ENCODE measurements at places on chromosomes 2 and 18.

DNA sequence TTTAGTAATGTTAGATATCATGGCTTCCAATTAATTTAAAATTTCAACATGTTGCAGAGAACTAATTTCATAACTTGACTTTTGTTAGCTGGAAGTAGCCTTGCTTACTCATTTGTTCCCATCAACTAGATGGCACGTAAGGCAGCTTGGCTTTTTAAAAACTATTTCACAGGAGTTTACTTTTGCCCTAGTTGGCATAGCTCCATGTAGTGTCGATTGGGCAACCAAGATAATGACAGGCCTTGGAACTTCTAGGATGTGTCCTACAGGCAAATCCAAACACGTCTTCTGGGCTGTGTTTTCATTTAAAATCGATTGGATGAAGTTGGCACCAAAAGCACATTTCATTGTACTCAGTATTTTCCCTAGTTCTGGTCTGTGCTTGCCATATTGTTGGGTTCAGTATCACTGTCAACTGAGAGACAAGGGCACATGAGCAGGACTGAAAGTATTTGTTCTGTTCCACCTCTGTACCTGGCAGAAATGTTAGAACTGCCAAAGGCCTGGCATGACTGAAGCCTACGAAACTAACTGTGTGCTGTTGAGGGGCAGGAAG lies 29.4 kb downstream of the HADHB start:
- DNase-seq = no peak

- DNase-seq = no peak
Observed at GRCh38 chr2:121446647-121447241, 83.9 kb upstream of the RNU4ATAC start.

GRCh38 chr2:162164802-162165201 lies 12.8 kb upstream of the GCG start:
- no peak for DNase-seq

DNA sequence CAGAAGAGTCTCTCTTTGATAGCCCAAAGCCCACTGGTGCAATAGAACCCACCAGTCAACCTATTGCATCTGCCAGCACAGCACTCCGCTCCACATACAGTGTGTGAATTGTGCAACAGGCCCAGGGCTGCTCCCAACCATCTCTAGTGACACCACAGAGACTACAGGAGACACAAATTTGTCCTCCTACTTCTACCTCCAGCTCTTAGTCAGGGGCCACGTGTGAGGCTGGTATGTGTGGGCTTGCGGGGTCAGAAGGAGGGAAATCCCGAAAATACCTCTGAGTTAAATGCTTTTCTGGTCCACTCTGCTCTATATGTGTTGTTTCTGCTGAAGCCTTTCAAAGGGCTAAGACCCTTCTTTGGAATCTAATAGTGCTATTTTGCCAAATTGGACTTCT lies 18.0 kb downstream of the DGUOK start:
- no peak for DNase-seq

DNA sequence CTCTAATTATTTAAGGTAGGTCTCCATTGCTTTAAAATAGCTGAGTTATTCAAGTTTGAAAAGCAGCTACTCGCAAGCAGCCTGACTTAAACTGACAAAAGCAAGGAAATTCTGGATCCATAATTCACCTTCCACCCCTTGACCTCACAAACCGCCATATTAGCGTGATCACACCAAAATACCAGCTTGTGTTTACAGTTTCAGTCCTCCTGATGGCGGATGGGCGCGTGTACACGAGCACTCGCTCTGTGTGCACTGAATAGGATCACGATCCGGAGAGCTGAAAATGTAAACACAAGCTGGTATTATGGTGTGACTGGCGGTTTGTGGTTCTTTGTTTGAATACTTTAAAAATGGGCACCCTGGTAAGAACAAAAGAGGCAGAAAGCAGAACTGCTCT lies 42.4 kb upstream of the PSMD14 start:
- peak; percentile 33 for DNase-seq

DNA sequence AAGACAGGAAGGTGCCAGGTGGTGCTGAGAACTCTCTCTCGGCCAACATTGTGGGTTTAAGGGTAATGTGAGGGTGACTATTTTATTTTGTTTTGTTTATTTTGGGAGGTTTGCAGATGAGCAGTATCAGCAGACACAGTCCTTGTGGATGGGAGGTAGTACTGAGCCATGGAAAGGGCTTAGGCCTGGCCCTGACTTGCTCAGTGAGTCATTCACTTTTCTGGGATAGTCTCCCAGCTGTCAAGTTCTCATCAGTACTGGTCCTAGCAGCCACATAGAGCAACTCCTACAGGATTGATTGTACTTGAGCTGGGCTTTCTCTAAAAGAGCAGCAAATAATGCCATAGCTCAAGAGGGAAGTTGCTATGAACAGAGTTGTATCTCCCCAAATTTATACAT lies 175.2 kb downstream of the LOXHD1 start:
- no peak for DNase-seq

DNA sequence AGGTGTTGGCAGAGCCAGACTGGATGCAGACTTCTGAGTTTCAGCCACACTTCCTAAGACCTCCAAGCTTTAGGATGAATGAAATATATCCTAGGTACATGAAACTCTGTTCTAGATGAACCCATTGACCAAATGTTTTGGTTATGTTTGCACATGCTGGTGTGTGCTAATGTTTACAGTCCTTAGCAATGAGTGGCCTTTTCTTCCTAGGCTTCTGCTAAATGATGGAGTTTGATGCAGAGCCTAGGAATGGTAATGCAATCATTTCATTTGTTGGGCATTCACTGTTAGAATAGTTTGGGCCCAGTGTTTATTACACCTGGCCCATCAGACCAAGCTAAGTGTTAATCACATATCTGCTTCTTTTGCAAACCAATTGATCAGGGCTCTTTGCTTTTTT lies 464.7 kb downstream of the MEIS1 start:
- DNase-seq = no peak

DNA sequence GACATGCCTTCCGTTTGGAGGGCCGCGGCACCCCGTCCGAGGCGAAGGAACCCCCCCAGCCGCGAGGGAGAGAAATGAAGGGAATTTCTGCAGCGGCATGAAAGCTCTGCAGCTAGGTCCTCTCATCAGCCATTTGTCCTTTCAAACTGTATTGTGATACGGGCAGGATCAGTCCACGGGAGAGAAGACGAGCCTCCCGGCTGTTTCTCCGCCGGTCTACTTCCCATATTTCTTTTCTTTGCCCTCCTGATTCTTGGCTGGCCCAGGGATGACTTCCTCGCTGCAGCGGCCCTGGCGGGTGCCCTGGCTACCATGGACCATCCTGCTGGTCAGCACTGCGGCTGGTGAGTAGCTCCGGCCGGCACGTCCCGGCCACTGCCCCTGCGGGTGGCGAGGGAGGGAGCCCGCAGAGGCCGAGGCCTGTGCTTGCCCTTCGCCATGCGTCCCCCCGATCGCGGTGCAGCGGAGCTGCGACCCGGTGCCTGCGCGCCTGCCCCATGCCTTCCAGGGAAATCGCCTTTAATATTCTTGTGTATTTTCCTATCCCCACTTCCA lies 1.2 kb downstream of the BMPR2 start:
- peak; percentile 22 for DNase-seq

- DNase-seq = no peak
Observed at GRCh38 chr2:132646540-132647108, 23.4 kb downstream of the LYPD1 start.

GRCh38 chr18:5518899-5519371 lies 24.9 kb downstream of the EPB41L3 start:
- DNase-seq = no peak

GRCh38 chr2:68225119-68225632 lies 27.2 kb downstream of the PPP3R1 start:
- peak; percentile 6 for DNase-seq

GRCh38 chr18:44957461-44957860 lies 276.8 kb downstream of the SETBP1 start:
- no peak for DNase-seq

- DNase-seq = no peak
Observed at GRCh38 chr18:35861367-35862118, 110.9 kb upstream of the RMP24 start.

GRCh38 chr2:239815671-239816070 lies 209.5 kb downstream of the NDUFA10 start:
- DNase-seq = no peak

GRCh38 chr2:207970826-207971180 lies 54.5 kb downstream of the PLEKHM3 start:
- no peak for DNase-seq

GRCh38 chr2:156892467-156893281 lies 364.8 kb upstream of the GALNT5 start:
- DNase-seq = peak; percentile 87

DNA sequence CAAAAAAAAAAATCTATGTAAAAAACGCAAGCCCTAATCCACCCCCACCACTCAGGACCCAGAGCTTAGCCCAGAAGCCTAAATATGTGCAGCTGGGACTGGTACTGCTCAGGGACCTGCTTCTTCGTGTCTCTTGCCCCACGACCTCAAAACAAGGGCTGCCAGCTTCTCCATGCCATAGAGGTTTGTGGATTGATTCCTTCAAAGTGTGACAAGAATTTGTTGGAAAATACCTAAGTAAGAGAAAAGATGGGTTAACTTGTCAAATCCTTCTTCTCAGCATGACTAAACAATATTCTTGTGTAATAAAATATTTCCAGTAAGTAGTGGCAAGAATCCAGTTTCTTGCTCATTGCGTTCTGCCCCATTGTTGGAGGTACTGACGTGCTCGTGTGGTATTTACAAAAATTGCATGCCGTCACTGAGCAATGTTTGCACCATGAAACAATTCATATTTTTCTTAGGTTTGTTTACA lies 825 bp upstream of the SCYGR1 start:
- DNase-seq = no peak

DNA sequence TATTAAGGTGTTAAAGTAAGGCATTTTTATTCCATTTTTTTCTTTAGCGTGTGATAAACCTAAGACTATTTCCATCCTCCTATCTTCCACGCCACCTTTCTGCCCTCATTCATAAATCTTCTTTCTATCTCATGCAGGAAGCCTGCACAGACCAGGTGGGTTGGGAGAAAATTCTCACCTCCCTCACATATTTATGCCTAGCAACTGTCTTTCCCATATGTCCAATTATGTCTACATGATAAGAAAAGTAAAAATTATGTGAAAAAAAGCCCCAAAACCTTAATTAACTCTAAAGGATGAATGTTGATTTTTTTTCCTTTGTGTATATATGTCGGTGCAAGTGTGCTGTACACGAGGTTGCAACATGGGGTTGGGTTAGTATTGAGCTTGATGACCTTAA lies 225.6 kb upstream of the GCFC2 start:
- no peak for DNase-seq

DNA sequence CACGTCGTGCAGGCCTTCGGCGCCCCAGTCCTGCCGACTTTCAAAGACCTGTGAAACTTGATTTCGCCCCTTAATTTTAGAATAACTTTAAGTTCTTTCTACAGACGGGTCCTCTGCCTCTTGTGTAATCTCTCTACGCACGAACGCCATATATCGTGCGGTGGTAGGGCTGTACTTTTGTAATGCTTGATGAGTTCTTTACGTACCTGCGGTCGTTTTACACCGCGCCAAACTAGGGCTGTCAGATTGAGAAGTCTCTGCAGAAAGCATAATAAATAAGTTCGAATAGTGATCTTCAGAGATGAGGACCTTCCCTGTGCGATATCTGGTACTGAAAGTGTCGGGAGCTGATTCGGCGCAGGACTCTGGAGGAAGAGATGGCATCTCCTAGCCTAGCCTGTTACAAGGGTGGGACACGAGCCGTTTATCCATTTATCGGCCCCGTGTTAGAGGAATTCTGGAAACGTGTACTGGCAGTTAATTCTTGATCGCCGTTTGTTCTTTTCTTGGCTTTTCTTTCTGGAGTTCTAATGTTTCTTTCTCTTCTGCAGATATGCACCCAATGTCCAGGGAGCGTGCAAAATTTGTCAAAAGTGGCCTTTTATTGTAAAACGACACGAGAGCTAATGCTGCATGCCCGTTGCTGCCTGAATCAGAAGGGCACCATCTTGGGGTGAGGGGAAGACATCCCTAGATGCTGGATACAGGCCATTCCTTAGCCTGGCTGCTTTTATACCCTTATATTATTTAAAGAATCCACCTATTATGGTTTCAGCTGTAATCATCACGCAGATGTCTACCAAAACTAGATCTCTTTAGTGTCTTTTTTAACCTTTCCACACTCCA lies 781 bp upstream of the SLC5A6 start:
- DNase-seq = peak; percentile 63

DNA sequence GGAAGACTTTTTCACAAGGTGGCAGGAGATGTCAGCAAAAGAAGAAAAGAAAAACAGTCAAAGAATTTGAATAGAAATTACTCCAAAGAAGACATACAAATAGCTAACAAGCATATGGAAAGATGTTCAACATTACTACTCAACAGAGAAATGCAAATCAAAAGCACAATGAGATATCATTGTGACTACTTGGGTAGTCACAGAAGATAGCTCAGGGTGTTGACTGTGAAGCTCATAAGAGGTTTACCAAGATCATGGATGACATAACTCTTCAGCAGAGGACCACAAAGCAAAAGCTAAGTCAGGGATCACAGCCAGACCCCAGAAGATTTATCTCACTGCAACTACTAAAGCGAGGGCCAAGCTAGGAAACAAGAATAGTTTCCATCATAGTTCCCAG lies 53.0 kb upstream of the TANK start:
- DNase-seq = no peak

DNA sequence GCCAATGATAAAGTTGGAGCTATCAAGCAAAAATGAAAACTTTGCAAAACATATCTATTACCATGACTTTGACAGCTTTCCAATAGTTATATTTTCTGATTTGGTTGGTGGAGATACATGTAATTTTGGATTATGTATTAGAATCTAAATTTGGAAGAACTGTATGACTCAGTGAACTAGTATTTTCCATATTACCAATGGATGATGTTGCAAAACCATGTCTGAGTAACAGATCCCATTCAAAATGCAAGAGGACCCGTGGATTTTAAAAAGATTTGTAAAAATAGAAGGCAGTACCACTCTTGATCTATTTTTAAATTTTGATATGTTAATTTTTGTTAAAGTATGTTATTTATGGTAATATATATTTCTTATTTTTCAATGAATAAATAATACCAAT lies 83.0 kb downstream of the TAF4B start:
- no peak for DNase-seq

DNA sequence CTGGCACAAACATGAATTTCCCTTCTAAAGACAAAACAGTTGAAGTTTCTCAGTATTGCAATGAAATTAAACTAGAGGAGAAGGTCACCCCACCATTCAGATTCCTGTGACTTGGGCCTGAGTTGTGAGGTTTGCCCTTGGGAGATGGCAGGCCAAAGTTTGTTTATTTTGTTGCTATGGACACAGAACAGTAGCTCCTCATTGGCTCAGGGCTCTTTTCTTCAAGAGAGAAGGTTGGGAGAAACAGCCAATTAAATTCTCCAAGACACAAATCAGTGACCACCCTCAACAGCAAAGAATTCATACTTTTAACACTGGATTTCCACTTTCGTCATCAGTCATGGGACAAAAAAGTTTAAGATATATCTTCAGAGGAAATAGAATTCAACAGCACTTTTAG lies at the start of gene FLACC1:
FLACC1 (minus strand) TSS at position 125 of the 400 bp plus-strand sequence. CDS start 5,941 bp downstream, outside the sequence.
- DNase-seq = no peak

- DNase-seq = no peak
Observed at GRCh38 chr2:140086964-140087363, 1306.8 kb upstream of the NXPH2 start.

GRCh38 chr2:191916826-191917225 lies 69.9 kb upstream of the CAVIN2 start:
- DNase-seq = no peak

GRCh38 chr2:1936427-1936980 lies 192.2 kb upstream of the PXDN start:
- DNase-seq = no peak
